D341Med (cell line): ENCODE measurements at places on chromosomes 12 and 14.
A peak's percentile ranks its signal among the peaks of the same experiment; 100 is the strongest.

DNA sequence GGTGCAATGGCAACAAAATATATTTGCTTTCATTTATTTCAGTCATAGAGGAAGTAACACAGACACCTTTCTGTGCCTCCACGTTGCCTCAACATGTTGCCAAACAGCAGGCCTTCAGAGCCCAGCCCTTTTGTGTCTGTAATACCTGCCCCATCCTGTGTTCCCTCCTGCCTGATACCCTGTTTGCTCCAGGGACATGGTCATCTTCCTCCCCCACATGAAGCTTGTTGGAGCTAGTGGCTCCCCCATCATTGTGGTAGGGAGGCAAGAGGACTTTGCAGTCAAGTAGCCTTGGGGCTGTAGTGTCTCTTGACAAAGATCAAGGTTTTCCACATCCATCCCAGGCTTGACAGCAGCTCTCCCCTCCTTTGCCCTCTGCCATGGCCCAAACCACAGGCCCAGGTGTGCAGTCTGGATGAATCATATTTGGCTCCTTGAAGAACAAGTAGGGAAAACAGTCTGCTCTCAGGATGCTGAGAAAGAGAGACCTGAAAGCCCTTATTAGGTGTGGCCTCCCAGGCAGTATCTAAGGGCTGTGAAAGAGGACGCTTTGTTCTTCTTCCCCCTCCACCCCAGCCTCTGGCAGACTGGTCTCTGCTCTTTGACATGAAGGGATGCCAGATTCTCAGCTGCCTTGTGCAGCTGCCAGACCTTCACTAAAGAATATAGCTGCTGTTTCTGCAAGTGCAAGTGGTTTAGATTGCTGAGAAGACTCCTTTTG lies 329.0 kb downstream of the C12orf75 start:
- no peak for DNase-seq

GRCh38 chr14:100304825-100305323 lies 1.4 kb downstream of the SLC25A29 start:
- peak; percentile 79 for DNase-seq

- DNase-seq, result no peak
Measured at GRCh38 chr12:4164559-4165558, 108.7 kb upstream of the CCND2 start.

GRCh38 chr14:95222870-95223398 lies 65.6 kb upstream of the DICER1 start:
- no peak for DNase-seq

DNA sequence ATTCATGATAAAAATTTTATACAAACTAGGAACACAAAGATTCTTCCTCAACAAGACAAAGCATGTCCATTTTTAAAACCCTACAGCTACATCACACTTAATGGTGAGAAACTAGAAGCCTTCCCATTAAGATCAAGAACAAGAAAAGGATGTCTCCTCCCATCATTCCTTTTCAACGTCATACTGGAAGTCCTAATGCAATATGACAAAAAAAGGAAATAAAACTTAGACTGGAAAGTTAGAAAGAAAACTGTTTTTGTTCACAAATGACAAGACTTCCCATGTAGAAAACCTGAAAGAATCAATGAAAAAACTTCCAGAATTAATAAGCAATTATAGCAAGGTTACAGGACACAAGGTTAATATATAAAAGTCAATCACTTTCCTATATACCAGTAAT lies 82.5 kb downstream of the NUMB start:
- DNase-seq, result no peak

GRCh38 chr12:49942921-49943624 lies 7.5 kb upstream of the AQP2 start:
- no peak for DNase-seq

DNA sequence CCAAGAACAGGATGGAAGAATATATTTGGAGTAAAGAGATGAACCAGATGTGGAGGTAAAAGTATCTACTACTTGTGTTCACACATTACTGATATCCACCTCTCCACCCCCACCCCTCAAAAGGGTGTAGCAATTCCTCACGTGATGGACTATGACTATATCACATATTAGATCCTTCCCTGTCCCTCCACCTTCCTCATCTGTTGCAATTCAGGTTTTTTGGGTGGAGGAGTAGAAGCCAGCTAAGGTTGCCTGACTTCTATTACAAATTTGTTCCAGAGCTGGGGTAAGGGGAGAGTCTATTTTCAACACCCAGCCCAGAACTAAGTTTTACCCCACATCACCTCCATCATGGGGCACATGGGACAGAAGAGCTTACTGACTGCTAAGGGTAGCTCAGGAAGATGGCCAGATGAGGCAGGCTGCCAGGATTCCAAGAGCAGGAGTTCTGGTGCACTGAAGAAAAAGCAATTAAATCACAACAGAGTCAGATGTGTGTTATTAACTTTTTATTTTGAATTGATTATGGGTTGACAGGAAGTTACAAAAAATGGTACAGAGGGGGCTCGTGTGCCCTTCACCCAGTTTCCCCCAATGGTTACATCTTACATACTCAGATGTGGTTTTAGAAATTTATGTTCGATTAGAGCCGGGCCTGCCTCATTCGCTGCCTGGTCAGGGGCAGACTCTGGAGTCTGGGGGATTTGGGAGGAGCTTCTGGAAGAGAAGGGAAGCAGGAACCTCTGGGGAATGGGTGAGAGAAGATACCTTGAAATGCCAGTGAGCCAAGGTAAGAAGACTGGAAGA lies 2.1 kb downstream of the RNASE13 start:
- DNase-seq, result no peak

DNA sequence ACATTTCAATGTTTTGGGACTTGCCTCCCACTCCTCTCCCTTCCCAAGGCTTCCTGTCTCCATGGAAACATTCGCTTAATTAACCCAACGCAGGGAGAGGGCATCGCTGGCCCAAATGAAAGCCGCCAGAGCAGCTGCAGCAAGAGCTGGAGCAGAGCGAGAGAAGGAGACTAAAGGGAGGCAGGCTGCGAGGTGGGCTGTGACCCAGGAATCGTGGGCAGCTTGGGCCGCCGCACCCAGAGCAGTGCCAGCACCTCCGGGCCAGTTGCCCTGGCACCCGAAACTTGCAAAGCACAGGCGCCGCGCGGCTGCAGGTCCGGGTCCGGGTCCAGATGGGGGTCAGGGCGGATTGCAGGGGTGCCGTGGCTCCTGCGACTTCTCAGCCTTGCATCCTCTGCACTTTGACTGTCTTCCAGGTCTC lies 43.5 kb upstream of the PTPRQ start:
- DNase-seq, result peak; percentile 35

DNA sequence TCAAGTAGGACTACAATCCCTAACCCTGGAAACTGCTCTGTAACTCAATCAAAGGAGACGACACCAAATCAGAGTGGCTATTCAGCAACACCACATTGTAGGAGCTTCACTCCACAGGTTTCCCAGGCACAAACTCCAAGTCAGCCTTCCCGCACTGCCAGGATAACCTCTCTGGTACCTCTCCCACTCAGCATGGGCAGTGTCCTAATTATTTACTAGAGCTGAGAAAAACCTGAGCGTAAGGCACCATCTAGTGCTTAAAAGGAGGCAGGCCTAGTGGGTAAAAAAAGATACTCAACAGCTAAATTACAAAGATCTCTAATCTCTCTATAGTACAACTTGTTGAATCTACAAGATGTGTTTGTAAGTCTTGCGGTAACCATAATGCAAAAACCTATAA lies 36.1 kb downstream of the PARP11 start:
- no peak for DNase-seq

GRCh38 chr14:38989922-38990546 lies 113.0 kb downstream of the SEC23A start:
- no peak for DNase-seq

GRCh38 chr14:106491851-106492250 lies 965.5 kb downstream of the TMEM121 start:
- DNase-seq, result no peak

- DNase-seq, result no peak
Measured at GRCh38 chr12:113837528-113838296, 128.4 kb downstream of the RBM19 start.

GRCh38 chr12:53722450-53723041 lies 4.7 kb downstream of the CALCOCO1 start:
- no peak for DNase-seq

DNA sequence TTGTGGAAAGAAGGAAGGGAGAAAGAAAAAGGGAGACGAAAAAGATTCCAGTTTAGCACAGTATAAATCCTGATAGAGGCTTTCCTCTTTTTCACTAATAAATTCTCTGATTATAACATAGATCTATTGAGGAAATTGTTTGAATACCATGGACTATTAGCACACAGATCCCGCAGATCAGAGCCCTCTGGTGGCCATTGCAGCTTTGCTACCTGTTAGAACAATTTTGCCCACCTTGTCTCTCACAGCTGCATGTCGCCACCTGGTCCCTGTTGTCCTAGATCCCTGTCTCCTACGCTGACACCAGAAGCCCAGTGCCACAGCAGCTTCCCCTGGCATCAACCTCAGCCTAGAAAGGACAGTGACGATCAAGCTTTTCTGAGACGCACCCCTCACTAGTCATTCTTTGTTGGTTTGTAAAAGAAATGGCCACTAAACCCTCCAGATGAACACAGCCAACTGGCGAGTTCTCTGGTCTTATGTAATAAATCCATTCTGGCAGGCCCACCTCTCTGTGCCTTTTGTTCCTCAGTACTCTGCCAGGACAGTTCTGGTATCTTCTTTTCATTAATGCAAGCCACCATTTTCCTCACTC lies 9.9 kb downstream of the GPHB5 start:
- DNase-seq, result peak; percentile 53

DNA sequence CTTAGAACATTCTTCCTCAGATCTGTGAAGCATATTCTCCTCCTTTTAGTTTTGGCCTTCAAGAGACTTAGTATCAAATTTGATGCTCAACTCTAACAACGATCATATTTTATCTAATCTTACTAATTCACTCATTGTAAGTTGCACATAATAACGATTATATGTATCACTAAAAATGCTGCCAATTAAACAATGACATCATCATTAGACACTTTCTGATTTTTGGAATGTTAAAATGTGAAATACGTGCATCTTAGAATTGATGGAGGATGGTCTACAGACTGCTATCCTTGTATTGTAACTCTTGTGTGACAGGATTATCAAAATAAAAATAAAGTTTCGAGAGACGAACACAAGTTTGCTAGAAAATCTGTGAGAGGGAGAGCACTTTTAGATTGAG lies 311.0 kb downstream of the NELL2 start:
- DNase-seq, result no peak

GRCh38 chr14:104926619-104927431 lies 2.1 kb downstream of the PLD4 start:
- no peak for DNase-seq

DNA sequence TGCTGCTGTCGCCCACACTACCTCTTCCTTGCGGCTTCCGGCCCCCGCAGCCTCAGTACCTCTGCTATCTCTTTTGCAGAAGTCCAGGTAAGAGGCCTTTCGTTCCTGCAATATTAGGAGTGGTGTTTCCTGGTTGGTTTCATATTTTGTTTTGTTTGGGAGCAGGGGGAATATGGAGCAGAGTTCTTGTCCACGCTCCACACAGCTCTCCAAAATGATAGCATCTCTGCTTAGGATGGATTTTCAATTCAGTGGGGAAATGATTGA lies 768 bp downstream of the OXA1L start:
- DNase-seq, result no peak

DNA sequence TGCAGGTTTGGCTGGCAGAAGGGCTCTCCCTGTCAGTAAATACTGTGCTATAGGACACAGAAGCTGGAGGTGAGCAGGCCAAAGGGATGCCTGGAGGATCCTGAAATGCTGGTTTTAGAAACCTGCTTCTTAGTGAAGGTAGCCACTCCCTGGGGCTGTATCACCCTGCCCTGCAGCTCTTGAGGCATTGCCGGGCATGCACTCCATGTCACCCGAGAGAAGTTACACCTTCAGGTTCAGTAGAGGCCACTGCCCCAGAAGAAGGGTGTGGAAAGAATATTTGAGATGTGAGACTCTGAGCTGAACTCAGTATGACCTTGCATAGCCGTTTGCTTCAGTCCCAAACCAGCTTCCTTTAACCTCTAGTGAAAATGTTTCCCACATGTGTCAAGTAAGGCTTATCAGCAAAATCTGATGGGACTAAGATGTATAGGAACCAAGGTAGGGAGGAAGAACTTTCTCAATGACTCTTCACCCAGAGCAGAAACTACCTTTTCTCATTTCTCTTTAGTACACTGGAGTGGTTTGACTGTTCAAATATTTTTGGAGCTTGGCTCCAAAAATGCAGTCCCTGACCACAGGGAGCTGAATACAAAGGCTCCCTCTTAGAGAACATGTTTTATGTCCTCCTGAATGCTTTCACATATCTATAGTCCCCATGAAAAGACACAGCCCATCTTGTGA lies 164.5 kb upstream of the DYRK2 start:
- no peak for DNase-seq

DNA sequence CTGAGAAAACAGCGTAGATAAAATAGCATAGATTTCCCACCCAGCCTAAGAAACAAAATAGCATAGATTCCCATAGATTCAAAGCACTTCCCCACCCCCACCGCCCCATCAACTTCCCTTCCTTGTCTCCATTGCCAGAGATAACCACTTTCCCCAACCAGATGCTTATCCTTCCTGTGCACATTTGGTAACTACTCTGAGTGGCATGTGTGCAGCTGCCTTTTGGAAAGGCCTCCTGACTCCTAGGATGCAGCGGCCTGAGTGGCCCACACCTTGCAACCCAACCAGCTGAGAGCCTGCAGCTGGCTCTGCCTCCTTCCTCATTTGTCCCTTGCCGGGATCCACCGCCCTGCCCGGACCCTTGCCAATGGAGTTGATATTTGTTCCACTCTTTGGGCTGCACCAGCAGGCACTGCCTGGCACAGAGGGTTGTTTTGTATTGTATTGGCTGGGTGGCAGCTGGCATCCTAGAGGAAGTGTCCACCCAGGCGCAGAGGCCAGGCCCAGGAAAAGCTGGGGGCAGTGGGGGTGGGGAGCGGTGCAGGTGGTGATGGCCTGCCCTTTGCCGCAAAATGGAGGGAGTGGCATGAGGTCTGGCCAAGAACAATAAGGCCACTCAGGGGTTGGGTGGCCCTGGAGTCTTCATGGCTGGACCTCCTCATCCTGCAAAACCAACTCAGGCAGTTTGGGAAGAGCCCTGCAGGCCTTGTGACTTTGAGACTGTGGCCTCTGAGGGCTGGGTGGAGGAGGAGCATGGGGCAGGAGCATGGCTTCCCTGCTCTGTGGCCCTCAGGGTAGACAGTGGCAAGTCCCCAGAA lies 4.9 kb downstream of the SLC48A1 start:
- no peak for DNase-seq

DNA sequence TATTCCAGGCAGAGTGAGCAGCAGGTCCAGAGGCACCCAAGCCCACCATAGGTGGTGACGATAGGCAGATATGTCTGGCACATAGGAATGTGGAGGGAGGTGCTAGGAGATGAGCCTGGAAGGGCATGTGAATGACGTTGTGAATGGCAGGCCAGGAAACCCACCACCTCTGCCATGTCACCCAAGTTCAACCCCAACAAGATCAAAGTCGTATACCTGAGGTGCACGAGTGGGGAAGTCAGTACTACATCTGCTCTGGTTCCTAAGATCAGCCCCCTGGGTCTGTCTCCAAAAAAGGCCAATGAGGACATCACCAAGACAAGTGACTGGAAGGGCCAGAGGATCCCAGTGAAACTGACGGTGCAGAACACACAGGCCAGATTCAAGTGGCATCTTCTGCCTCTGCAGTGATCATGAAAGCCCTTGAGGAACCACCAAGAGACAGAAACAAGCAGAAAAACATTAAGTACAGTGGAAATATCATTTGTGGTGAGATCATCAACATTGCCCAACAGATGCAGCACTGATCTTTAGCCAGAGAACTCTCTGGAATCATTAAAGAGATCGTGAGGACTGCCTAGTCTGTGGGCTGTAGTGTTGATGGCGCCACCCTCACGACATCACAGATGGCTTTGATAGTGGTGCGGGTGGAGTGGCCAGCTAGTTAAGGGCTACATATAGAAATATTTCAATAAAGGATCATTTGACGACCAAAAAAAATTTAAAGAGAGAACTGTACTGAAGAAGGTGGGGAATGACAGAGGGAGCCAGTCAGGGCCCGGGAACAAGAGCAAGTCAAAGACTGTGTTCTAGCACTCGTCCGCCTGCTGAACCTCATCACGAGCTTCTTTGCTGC lies 99.7 kb downstream of the ZFP36L1 start:
- DNase-seq, result no peak
